ENCODE measurements at places on chromosomes 16 and 17.

DNA sequence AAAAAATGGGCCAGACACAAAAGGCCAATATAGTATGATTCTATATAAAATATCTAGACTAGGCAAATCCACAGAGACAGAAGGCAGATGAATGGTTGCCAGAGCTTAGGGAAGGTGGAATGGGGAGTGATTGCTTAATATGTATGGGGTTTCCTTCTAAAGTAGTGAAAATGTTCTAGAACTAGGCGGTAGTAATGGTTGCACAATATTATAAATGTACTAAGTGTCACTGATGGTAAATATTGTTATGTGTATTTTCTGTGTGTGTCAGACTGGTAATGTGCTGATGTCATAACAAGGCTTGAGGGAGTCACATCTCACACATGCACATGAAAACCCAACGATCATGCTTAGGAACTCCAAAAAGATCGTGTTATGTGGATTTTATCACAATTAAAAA, 106.9 kb upstream of the SIAH1 start:
- DNase-seq: no peak

DNA sequence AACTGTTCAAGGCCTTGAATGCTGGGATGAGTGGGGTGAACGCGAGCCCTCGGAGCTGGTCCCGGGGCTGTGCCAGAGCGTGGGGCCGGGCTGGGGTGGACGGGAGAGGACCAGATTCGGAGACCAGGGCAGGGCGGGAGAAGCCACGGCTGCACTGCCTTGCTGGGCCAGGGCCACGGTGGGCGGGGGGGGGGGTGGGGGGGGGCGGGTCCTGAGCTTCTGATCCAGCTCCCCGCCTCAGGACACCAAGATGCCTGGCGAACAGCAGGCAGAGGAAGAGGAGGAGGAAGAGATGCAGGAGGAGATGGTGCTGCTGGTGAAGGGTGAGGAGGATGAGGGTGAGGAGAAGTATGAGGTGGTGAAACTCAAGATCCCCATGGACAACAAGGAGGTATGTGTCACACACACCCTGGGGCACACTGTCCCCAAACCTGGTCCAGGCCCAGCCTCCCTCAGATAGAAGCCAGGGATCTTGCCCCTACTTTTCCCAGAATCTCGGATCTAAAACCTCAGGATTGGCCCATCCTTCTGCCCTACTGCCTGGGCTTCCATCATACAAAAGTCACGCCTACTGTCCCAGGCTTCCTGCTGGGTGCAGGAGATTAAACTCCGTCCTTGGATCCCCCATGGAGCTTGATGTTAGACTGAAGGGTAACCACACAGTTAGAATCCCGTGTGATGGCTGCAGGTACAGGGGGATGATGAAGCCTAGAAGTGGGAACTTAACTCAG, 563 bp downstream of the ZNF771 start:
- no peak for DNase-seq

- DNase-seq: no peak
Measured at GRCh38 chr17:79026376-79027273, 2.7 kb downstream of the C1QTNF1 start.

GRCh38 chr17:46922487-46922803, 515 bp upstream of the GOSR2 start:
- DNase-seq: no peak

GRCh38 chr16:23570992-23571632, 13.6 kb downstream of the UBFD1 start:
- no peak for DNase-seq

- DNase-seq: no peak
Measured at GRCh38 chr16:68992521-68992920, 112.9 kb upstream of the HAS3 start.

- no peak for DNase-seq
Measured at GRCh38 chr17:69430488-69430887, 16.0 kb downstream of the MAP2K6 start.

DNA sequence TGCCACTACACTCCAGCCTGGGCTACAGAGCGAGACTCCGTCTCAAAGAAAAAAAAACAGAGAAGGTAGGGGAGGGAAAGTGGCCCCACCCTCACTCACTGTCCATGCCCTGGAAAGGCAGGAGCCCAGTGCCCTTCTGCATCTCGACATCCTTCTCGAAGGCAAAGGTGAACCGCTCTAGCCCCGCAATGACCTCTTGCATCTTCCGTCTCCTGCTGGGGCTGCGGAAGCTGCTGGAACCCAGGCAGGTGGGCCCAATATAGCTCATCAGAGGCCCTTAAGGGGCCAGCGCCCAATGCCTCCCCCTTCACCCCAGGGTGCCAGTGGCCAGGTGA, at the start of gene CPSF4L:
TSS of gene CPSF4L (minus strand) at position 264 of the 335 bp plus-strand sequence. CDS start at position 202, 62 bp downstream.
- DNase-seq: no peak
